ENCODE measurements at places on chromosomes 7 and 10. TPM values are rescaled to one million over a fixed set of nuclear protein-coding genes. Genes with fewer than 3 reads are reported as not detected.
A peak's percentile ranks its signal among the peaks of the same experiment; 100 is the strongest.

DNA sequence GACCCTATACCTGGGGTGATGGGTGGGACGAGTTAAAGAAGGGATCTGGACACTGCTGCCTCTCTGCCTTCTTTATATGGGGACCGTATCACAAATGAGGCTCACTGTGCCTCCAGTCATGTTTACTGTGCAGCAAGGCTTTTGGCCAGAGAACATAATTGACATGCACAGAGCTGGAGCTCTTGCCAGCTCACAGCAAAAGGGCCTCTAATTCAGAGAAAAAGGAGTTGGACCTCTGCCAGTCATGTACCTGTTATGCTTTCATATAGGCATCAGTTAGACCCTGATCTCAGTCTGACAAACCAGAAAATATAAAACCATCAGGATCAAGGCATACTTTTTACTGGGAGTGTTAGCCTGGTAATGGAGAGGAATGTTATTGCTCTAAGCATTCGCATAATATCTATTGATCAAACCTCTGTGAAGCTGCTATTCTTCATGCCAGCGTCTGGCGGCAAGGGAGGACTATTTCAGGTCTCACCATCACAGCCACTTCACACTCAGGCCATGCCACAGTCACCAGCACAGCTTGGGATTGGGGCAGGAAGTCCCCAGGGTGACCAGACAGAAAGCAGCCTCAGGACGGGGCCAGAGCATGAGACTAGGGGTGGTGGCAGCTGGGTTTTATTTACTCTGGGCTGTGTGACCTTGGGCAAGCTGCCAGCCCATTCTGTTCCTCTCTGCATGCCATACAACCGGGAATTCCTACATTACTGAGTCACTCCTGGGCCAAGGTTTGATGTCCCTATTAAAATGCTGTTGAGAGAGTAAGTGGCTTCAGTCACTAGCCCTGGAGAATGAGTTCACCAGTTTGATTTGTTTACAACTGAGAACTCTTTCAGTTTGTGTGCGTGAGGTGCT lies 90.1 kb downstream of the NPSR1 start:
- DNase-seq = peak; percentile 79

- DNase-seq = no peak
These were observed 239.6 kb upstream of the ETV1 start for GRCh38 chr7:14229047-14229446.

DNA sequence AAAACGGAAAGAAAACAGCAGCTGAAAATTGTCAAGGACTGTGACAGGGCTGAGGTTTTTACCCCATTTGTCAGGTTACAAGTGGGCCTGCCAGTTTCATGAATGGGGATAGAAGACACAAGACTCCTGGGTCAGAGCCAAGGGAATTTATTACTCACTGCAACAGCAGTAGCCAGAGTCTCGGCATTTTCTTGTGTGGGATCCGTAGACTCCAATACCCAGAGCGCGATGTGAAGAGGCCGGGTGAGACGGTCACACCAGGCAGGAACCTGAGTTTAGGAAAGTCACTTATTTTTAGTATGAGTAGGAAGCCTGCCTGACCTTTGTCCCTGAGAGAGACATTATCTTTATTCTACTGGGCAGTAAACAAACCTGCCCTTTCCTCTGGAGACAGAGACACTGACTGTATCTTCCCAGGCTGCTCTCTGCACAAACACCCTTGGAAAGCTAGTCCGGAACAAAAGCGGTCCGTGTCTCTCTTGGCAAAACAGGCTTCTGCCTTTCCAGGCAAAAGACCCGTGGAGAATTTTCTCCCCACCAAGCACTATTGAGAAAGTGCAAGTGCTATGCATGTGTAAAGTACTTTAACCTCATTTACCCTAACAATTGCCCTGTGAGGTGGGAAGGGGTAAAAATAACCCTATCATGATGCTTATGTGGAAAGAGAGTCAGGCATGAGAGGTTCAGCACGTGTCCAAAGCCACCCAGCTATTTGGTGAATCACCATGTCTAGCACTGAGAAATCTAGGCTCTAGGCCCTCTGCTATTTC lies 58.4 kb downstream of the JCAD start:
- DNase-seq = no peak

DNA sequence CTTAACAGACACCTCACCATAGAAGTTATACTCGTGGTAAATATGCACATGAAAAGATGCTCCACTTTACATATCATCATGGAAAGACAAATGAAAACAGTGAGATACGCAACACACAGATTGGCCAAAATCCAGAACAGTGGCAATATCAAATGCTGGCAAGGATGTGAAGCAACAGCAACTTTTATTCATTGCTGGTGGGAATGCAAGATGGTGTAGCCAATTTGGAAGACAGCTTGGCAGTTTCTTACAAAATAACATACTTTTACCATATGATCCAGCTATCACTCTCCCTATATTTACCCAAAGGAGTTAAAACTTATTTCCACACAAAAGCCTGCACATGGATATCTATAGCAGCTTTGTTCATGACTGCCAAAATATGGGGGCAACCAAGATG lies 46.4 kb downstream of the SGCE start:
- DNase-seq = no peak

DNA sequence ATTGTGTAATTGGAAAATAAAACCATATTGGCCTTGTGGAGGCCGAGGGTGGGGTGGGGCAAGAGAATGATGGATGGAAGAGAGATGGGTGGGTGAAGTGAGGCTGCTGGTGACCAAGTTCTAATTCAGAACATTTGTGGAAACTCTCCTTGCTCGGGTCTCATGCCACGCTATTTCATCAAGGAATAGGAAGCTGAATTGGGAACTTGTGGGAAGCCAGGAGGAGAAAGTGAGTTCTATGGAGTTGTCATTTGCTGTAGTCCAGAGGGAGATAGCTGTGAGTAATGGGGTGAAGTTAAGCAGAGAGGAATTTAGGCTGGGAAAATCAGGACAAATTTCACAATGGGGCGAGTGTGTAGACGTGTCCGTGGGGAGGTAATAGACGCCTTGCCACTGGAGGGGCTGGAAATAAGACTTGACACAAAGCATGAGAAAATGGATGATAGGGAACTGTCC lies 339.2 kb downstream of the LRMDA start:
- DNase-seq = no peak

DNA sequence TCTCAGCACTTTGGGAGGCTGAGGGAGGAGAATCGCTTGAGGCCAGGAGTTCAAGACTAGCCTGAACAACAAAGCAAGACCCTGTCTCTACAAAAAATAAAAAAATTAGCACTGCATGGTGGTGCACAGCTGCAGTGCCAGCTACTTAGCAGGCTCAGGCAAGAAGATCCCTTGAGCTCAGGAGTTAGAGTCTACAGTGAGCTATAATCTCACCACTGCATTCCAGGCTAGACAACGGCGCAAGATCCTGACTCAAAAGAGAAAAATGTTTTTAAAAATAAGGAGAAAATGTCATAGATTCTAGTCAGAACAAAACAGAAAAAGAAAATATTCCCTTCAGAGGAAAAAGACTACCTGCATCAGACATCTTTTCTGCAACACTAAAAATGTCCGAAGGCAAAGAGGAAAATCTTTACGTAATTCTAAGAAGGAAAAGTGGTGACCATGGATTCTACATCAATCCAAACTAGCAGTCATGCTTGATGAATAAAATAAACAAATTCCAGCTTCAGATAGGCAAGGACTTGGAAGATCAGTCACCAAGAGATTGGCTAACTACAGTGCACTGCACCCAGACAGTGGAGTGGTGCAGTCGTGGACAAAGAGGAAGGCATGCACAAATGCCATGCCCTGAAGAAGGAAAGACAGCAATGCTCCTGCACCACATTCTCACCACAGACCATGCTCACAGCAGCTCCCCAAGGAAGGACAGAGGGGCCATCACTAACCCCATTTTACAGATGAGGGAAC lies 54.3 kb downstream of the ERCC6 start:
- DNase-seq = no peak

GRCh38 chr7:48388911-48389310 lies 217.7 kb downstream of the ABCA13 start:
- DNase-seq = no peak

DNA sequence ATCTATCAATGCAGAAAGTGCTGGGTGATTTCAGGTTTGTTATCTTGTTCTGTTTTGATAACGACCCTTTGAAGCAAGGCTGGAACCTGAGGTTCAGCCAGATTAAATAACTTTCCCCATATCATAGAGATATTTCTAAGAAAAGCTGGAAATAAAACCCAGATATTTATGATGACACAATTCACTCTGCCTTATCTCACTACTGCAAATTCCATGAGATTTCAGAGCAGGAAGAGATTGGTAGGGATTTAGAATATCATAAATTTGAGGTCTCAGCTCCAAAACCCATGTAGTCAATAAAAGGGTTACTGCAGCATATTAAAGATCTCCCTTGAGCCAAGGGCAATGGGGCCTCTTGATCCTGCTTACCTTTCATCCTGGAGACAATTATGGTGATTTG lies 692.5 kb upstream of the IGFBP3 start:
- no peak for DNase-seq

DNA sequence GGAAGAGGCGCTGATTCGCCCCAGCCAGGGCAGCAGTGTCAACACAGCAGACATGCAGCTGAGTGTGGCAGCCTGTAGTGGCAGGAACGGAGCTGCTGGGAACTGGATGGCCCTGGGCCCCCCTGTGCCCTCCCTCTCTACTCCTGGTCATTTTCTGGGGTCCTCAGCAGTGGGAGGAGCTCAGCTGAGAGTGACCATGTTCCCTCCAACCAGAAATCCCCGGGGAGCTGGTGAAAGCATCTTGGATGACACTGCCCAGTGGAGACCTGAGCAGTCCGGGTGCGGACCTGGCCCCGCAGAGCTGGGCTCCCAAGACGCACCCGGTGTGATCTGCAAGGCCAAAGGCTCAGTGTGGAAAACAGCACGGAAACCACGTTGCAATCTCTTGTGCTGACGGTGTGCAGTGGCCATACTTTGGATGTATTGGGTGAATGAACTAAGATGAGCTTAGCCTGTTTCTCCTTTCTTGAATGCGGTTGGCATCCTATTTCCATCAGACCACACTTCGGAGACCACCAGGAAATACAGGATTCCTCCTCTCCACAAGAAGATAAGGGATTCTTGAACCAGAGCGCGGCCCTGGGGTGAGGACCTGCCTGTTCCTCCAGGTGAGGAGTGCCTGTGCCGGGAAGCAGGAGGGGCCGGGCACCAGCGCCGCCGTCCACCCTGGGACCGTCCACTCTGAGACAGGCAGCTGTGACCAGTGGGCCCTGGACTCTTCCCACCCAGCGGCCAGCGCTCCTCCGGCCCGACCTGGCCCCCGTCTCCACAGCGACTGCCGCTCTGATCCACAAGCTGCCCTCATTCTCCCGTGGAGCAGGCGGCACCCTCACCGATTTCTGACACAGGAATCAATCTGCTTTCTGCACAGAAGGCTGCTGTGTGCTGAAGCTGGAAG lies 93.5 kb upstream of the DIP2C start:
- DNase-seq = no peak

DNA sequence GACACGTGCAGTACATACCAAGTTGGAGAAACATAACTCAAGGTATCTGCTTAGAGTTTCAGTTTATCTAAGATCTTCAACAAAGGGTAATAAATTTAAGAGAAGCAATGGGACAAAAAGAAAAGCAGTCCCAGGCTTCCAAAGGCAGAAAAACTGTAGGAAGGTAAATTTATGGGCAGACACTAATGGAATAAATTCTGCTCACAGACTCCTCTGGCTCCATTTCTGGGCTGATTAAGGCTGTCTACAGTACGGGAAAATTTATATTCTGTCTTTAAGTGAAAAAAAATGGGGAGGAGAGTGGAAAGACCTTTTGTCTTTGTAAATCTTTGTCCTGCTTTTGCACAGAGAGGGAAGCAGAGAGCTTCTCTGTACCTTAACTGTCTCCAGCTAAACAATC lies 587.5 kb upstream of the IGFBP3 start:
- no peak for DNase-seq

DNA sequence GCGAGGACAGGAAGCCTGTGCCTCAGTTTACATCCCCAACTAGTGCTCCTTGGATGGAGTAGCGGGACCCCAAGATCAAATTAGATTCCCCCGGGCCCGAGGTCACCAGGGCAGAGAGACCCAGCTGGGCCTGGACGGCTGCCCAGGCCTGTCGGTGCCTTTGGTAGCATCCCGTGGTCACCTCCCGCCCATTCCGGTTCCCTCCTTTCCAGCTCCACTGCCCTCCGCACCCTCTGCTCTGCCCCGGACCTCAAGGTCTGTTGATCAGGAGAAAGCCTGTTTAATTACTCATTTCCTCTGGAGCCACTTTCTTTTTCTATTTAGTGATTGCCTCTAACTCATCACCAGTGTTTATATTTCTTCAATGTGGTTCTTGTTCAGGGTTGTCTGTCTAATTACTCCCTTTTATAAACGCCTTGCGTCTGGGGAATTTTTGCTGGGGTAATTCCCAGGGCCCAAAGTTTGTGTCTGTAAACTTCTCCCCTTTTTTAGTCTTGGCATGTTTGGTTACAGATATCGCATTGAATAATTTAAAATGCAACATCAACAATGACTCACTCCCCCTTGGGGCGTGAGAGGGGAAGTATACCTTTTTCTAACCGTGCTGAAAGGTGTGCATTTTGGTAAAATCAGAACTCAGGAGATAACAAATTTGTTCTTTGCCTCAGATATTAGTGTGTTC lies 1.9 kb downstream of the FOXK1 start:
- no peak for DNase-seq

ATP5F1C gene
- 166 TPM for total RNA-seq

IRF5 gene
- 2.5 TPM for total RNA-seq

CLDN3 gene
- total RNA-seq = 0.36 TPM

PAXIP1 gene
- total RNA-seq = 20.5 TPM

ZNF117 gene
- 52.9 TPM for total RNA-seq

KIAA1217 gene
- total RNA-seq = 5.6 TPM
